ENCODE measurements at places on chromosomes 11 and 22. TPM values are rescaled to one million over a fixed set of nuclear protein-coding genes. Genes with fewer than 3 reads are reported as not detected.

DNA sequence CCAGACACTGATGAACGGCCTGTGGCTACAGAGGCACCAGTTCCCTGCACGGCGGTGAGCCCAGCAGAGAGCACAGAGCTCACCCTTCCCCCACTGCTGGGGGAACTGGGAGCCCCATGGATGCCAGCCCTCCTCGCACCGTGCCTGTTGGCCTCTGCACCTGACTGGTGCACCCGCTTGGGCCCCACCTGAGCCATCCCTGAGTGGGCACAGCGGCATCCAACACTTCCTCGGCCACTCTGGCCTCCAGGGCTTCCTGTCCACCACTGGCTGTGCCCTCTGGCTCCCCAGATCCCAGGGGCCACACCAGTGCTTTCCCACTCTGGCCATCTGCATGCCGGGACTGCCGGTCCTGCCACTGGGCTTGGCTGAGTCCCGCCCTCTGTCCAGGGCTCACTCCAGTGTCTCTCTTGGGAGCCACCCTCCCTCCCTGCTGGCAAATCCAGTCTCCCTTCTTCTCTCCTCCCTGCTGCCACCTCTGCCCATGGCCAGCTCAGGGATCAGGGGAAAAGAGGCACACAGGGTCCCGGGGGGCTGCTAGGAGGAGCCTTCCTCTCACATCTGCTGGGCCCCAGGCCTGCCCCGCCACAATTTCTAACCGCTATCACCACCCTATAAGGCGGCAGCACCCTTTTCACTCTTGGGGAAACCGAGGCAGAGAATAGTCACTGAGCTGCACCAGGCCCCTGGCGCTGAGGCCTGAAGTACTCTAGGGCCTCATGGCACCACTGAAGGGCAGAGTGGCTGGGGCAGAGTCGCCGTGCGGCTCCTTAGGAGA is 33.0 kb downstream of the GNB1L start:
- DNase-seq: no peak
- no peak overlapping the region for H3K27ac ChIP-seq
- no peaks in the 10 kb centered on the region for H3K36me3 ChIP-seq
- no peaks in the 10 kb centered on the region for H3K27me3 ChIP-seq

DNA sequence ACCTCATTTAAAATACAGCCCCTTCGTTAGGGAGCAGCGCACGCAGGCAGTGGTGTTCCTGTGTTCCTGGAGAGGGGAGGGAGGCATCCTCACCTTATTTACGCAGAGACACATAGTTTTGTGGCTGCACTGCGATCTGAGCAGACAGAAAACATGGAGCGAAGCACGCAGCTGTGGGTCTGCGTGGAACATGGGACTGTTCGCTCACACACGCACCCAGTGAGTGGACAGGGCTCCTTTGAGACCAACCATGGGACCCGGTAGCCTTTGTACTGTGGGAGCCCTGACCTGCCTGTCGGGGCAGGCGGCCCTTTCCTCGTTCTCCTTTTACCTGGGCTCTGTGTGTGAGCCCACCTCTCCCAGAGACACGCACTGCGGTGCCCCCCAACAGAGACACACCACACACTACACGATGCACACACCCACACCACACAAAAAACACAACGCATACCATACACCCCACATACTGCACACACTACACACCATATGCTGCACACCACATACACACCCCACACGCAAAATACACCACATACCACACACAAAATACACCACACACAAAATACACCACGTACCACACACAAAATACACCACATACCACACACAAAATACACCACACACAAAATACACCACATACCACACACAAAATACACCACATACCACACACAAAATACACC is 1245.7 kb downstream of the BRD1 start:
- peaks cover 8% of the 10 kb centered on the region for H3K27me3 ChIP-seq
- H3K4me3 ChIP-seq: no peak overlapping the region
- H3K4me1 ChIP-seq: no peaks in the 10 kb centered on the region
- no peak overlapping the region for H3K27ac ChIP-seq
- DNase-seq: no peak
- H3K36me3 ChIP-seq: no peaks in the 10 kb centered on the region

- H3K27me3 ChIP-seq: peaks cover 5% of the 10 kb centered on the region
- no peak for DNase-seq
- H3K4me1 ChIP-seq: no peaks in the 10 kb centered on the region
- H3K4me3 ChIP-seq: no peak overlapping the region
- H3K27ac ChIP-seq: no peak overlapping the region
- no peaks in the 10 kb centered on the region for H3K36me3 ChIP-seq
These were observed 8.3 kb downstream of the KRTAP5-11 start for GRCh38 chr11:71574418-71574817.

DNA sequence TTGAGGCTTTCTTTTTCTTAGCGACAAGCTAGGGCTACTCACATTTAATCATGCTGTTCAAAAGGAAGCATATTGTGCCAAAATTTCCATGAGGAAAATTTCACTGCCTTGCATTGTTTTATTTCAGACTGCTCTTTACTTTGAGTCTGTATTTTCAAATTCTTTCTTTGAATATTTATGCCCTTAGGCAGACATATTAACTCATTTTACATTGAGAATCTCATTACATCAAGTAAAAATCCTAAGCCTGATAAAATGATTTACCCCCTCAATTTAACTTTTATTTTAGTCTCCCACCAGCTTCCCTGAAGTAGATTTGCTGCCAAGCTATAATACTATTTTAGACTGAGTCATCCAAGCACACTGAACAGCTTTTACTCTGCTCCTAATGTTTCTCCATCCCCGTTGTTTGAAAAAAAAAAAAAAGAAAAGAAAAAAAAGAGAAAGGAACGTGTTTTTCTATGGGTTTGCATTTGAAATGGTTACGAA is 189.3 kb upstream of the MTMR2 start:
- DNase-seq: no peak
- no peaks in the 10 kb centered on the region for H3K27me3 ChIP-seq
- H3K4me3 ChIP-seq: no peak overlapping the region
- H3K36me3 ChIP-seq: peaks cover 24% of the 10 kb centered on the region
- no peak overlapping the region for H3K27ac ChIP-seq

DNA sequence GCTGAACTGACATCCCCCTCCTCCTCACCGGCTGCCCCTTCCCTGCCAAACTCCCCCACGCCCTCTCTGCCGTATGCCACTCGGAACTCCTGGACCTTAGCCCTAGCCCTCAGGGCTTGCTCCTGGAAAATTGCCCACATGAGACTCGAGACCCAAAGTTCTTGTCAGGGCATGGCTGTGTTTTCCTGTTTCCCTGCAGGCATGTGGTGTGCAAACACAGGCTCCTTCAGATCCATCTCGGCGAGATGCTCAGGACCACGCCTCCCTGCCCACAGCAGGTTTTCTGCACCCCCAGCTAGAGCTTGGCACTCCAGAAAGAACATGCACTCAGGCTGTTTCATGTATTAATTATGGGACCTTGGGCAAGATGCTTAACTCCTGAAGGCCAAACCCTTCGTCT is 1480.4 kb downstream of the BRD1 start:
- no peaks in the 10 kb centered on the region for H3K36me3 ChIP-seq
- DNase-seq: no peak
- no peaks in the 10 kb centered on the region for H3K4me1 ChIP-seq
- H3K4me3 ChIP-seq: no peak overlapping the region
- H3K27me3 ChIP-seq: no peaks in the 10 kb centered on the region

GRCh38 chr11:118128721-118129470 is 23.7 kb downstream of the SCN4B start:
- no peak overlapping the region for H3K27ac ChIP-seq
- no peak overlapping the region for H3K4me3 ChIP-seq
- H3K27me3 ChIP-seq: peaks cover 9% of the 10 kb centered on the region
- no peak for DNase-seq
- H3K36me3 ChIP-seq: no peaks in the 10 kb centered on the region

GRCh38 chr11:71504531-71504930 is 22.5 kb upstream of the KRTAP5-7 start:
- no peak for DNase-seq
- no peaks in the 10 kb centered on the region for H3K27me3 ChIP-seq
- H3K4me3 ChIP-seq: no peak overlapping the region
- H3K36me3 ChIP-seq: peaks cover 40% of the 10 kb centered on the region

DNA sequence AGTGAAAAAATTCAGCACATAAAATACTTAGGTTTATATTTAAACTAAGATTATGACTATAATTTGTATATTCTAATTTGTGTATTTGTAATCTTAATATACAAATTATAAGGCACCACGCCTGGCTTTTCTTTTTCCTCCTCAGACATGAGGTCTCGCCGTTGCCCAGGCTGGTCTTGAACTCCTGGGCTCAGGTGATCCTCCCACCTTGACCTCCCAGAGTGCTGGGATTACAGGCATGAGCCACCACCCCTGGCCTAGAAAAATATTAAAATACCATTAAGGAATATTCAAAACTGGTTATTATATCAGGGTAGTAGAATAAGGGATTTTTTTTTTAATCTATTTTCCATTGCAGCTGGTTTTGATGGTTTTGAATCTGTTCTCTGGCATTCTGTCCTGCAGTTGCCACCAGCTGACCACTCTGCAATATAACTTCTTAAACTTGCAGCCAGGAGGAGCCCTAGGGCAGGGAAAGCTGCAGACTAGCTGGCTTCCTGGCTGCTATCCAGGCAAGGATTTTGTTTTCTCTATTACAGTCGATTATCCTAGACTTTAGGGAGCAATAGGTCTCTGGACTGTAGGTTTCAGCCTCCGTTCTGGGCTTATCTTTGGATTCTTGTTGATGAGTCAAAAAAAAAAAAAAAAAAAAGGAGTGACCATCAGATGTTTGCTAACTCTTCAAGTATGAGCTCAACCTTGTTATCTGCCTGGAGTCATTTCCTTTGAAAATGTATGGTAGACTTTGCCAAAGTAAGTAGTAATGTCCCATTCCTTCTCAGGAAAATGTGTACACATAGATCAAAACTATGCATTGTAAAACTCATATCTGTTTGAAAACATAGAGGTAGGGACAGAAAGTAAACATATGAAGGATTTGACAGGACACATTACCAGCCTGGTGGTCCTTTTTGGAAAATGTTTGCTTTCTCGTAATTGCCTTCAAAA is 13.2 kb downstream of the POLA2 start:
- no peaks in the 10 kb centered on the region for H3K27me3 ChIP-seq
- peak; percentile 53 for DNase-seq
- H3K27ac ChIP-seq: peak overlapping the region; percentile 33
- no peak overlapping the region for H3K4me3 ChIP-seq
- H3K36me3 ChIP-seq: peaks cover 48% of the 10 kb centered on the region

DNA sequence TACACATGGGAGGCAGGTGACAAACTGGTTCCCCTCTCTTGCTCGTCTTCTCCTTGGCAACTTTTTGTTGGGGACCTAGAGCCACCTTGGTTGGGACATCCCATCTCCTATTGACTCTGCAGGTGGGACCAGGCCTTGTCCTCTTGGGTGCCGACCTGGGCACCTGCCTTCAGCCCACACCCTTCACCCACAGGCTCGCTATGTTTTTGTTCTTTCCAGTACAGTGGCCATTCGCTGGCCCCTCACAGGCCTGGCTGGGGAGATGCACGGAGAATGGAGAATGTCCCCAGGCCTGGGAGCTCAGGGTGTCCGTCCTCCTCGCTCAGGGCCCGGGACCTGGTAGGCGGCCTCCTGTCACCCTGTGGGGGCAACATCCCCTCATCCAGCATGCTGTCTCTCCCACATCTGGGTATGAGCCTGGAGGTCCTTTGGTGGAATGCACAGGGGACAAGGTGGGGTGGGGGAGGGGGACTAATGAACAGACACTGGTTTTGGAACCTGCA is 14.9 kb upstream of the OMP start:
- no peak overlapping the region for H3K27ac ChIP-seq
- no peaks in the 10 kb centered on the region for H3K27me3 ChIP-seq
- peaks cover 17% of the 10 kb centered on the region for H3K4me1 ChIP-seq
- DNase-seq: no peak
- no peak overlapping the region for H3K4me3 ChIP-seq

DNA sequence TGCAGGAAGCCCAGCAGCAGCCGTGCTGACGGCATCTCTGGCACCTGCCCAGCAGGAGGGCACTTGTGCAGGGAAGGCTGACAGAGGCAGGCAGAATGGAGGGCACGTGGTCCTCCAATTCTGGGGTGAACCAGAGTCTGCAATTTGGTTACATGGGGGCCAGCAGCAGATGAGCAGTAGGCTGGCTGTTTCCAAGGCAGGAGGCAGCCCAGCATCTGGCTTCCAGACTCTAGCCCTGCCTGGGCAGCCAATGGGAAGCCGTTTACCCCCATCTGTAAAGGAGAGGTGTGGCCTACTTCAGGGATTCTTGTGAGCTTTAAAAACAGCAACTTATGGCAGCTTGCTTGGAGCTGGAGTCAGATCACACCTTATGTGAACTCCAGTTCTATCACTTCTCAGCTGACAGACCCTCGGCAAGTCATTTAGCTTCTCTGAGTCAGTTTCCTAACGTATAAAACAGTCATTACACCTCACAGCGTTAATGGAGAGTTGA is 27.9 kb upstream of the RASL10A start:
- no peak overlapping the region for H3K4me3 ChIP-seq
- no peaks in the 10 kb centered on the region for H3K27me3 ChIP-seq
- no peaks in the 10 kb centered on the region for H3K4me1 ChIP-seq

DNA sequence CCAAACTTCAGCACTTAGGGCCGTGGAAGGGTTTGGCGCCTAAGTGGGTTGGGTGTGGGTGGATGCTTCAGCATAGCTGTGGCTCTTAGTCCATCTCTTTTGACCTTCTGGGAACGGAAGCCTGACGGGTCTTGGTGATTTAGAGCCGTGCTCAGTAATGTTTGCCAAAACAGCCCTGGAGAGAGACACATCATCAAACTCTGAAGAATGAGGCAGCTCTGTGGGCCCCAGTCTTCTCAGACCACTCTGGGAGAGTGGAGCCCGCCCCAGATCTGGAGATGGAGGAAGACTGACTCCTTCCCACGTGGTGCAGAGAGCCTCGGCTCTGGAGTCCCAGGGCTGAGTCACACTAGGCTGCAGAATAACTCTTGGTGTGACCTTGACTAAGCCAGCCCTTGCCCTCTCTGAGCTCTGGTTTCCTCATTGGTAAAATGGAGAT is 168.9 kb downstream of the C11orf91 start:
- no peak overlapping the region for H3K4me3 ChIP-seq
- H3K36me3 ChIP-seq: no peaks in the 10 kb centered on the region
- H3K27me3 ChIP-seq: peaks cover 11% of the 10 kb centered on the region
- DNase-seq: no peak
- H3K27ac ChIP-seq: no peak overlapping the region
- no peaks in the 10 kb centered on the region for H3K4me1 ChIP-seq

DNA sequence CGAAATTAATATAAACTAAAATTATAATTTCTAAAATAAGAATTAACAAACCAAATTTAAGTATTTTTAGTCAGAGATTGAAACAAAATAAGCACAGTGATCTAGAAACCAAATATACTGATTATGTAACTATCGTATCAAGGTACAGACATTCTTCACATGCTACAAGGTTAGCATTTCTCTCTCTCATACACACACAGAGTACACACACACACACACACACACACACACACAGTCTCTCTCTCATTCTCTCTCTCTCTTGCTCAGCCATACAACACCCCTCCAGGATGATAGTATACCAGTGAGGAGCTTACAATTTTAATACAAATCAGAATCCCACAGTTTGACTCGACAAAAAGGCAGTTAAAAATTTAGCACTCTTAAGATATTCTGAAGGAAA is 66.0 kb downstream of the RDX start:
- H3K4me3 ChIP-seq: no peak overlapping the region
- no peak for DNase-seq
- peaks cover 52% of the 10 kb centered on the region for H3K36me3 ChIP-seq
- H3K27ac ChIP-seq: no peak overlapping the region

Gene MCHR1
- not detected for total RNA-seq

Gene DRD4
- 0.30 TPM for total RNA-seq

Gene KRTAP5-10
- total RNA-seq: not detected

Gene ANO9
- total RNA-seq: 94.2 TPM

Gene RIC3
- 20.1 TPM for total RNA-seq

Gene PRR5
- total RNA-seq: 29.7 TPM

Gene LPXN
- 148 TPM for total RNA-seq

Gene CSF2RB
- 0.58 TPM for total RNA-seq
